ENCODE measurements at places on chromosomes 5 and 9.

DNA sequence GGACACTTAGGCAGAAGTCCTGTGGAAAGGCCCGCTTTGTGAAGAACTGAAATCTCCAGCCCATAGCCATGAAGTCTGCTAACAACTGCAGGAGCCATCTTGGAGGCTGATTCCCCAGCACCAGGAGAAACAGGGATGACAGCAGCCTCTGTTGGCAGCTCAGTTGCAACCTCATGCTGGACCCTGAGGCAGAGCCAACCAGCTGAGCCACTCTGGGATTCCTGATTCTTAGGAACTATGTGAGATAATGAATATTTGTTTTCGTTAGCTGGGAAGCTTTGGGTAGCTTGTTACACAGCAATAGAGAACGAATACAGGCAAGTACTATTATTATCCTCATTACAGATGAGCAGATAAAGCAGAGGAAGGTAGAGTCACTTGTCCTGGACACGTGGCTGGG, 210.5 kb upstream of the ANKH start:
- no peak for DNase-seq
- H3K27ac ChIP-seq = no peak overlapping the region
- H3K4me1 ChIP-seq = no peaks in the 10 kb centered on the region
- H3K27me3 ChIP-seq = peaks cover 2% of the 10 kb centered on the region

DNA sequence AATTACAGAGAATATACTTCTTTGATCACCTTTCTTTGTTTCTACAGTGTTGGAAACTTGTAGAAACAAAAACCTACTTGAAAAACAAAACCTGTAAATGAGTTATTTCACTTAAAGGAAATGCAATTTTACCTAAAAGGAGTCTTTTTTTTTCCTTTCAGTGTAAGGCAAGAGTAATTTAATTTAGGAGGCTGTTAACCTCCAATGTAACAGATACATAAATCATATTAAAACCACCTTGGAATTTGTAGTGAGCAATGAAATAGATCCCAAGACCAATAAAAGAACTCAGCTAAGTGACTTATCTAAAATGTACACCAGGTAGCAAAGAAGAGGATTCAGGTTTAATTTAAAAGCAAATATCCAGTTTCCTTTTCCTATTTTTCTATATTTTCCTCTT, 524.8 kb downstream of the CSNK1G3 start:
- no peak overlapping the region for H3K27ac ChIP-seq
- no peak overlapping the region for H3K4me3 ChIP-seq
- no peak for DNase-seq
- peaks cover 4% of the 10 kb centered on the region for H3K36me3 ChIP-seq

DNA sequence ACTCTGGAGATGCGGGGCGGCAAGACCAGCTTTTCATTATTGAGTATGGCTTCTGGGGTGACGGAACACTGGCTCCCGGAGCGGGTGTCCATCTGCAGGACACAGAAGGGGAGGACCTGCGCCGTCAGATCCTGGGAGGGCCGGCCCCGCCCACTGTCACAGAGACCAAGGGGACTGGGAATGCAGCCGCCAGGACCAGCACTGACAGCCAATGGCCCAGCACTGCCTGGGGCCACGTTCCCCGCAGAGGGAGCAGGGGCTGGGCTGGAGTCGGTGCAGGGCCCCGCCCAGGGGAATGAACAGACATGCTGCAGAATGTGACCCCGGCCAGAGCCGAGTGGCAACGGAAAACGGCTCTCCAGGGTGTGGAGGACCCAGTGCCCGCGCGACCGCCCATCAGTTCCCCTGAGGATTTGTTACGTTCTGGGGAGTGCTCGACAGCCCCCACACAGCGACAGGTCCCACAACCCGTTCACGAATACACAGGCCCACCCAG, at the start of gene ZDHHC11:
Gene ZDHHC11, minus strand, starts transcription at position 476 of the 496 bp plus-strand sequence. Its CDS starts 384 bp downstream, at position 92.
- peak within 1 kb of the TSS; percentile 23 for H3K4me3 ChIP-seq
- H3K36me3 ChIP-seq = no peaks in the 10 kb centered on the region
- H3K27ac ChIP-seq = peak within 1 kb of the TSS; percentile 87
- H3K27me3 ChIP-seq = peaks cover 20% of the 10 kb centered on the region
- DNase-seq = peak; percentile 44

- no peak overlapping the region for H3K4me3 ChIP-seq
- H3K27me3 ChIP-seq = no peaks in the 10 kb centered on the region
- H3K36me3 ChIP-seq = no peaks in the 10 kb centered on the region
- peak overlapping the region; percentile 73 for H3K27ac ChIP-seq
- peaks cover 31% of the 10 kb centered on the region for H3K4me1 ChIP-seq
- DNase-seq = no peak
Observed at GRCh38 chr5:149822301-149822700, 92.2 kb downstream of the PPARGC1B start.

- peak; percentile 57 for DNase-seq
- no peak overlapping the region for H3K27ac ChIP-seq
- no peaks in the 10 kb centered on the region for H3K36me3 ChIP-seq
- H3K4me1 ChIP-seq = peaks cover 10% of the 10 kb centered on the region
Observed at GRCh38 chr5:159965031-159965837, 43.7 kb upstream of the TTC1 start.

DNA sequence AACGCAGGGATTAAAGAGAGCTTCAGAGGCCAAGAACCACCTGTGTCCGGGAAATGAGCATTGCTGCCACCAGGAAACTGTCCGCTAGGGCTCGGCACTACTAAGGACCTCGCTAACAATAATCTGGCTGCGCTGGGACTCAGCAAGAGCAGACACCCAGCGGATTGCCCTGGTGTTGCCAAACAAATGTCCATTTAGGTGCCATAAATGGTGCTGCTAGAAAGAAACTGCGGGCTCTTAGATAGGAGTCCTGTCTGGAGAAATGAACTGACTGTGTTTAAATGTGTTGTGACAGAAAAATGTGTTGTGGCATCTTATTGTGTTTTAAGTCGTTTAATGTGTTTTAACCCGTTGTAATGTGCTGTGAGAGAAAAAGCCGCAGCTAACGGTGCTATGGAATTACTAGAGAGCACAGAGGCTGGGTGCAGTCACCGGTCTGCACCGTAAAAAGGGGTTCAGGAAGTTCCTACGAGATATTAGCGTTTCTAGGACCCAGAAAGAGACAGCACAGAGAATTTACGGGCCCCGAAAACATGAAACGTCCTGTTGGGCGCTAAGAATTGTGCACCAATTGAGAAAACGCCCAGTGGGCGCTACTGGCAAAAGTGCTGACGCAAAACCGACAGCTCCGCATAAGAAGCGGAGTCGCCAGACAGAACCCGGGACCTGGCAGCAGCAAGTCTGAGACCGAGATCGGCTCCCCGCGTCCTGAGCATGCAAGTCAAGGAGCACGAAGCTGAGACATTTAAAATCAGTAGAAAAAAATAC, 90.6 kb downstream of the ANXA2R start:
- no peaks in the 10 kb centered on the region for H3K36me3 ChIP-seq
- H3K27me3 ChIP-seq = no peaks in the 10 kb centered on the region
- H3K4me1 ChIP-seq = no peaks in the 10 kb centered on the region
- no peak overlapping the region for H3K27ac ChIP-seq
- no peak for DNase-seq

DNA sequence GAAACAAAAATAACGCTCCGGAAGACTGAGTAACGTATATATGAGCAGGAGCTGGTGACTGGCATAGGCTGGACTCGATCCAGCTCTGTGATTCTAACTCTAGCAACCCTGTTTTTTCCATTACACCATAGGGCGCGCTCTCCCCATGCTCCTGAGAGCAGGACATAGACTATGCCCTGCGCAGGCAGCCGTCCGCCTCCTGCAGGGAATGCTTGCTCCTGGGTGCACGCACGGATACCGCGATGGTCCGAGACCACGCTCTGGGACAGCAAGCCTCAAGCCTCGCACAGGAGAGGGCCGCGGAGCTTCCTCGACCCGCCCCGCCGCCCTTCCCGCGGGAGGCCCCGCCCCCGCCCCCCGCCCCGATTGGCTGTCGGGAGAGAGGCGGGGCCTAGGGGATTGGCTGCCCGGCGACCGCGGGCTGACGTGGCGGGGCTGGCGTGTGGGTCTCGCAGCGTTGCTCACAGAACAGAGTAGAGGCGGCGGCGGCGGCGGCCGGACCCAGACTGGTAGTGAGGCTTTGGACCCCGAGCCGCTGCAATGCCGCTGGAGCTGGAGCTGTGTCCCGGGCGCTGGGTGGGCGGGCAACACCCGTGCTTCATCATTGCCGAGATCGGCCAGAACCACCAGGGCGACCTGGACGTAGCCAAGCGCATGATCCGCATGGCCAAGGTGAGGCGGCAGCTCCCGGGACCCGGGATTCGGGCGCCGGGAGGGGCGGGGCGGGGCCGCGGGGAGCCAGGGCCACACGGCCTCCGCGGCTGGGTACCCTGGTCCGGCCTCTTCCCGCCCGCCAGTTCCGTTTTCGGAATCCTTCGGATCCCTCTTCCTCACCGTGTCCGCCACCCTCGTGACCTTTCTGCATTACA, at the start of gene NANS:
Gene NANS, plus strand, starts transcription at position 464 of the 869 bp plus-strand sequence. Its CDS starts 77 bp downstream, at position 541.
- peaks cover 17% of the 10 kb centered on the region for H3K27me3 ChIP-seq
- DNase-seq = peak; percentile 82
- H3K4me3 ChIP-seq = peak within 1 kb of the TSS; percentile 96
- peaks cover 3% of the 10 kb centered on the region for H3K36me3 ChIP-seq
- H3K4me1 ChIP-seq = peaks cover 15% of the 10 kb centered on the region

DNA sequence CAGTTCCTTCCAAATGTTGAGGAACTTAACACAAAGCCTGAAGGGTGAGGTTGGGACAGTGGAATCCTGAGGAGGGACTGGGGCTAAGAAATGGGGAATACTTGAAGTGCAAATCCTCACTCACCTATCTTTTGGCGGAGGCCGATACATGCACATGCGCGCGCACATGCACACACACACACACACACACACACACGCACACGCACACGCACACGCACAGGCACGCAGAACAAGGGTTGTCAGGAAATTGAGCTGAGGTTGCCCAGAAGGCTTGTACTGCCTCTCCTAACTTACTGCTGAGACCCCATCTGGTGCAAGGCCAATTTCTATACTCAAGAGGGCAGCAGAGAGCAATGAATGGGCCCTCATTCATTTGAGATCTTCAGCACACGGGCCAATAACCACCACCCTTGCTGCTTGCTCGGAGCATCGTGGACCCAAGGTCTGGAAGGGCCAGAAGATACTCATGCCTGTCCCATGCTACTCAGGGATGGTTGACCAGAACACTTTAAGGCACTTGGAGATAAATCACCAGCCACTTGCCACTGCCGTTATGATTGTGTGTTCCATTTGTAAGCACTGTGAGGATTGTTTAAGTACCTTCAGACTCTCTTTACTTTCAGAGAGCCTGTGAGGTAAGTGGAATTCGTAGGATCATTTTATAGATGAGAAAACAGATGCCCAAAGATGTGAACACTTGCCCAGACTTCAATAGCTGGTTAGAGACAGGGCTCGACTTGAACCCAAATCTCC, 21.5 kb downstream of the BTF3 start:
- peak; percentile 63 for DNase-seq
- H3K27me3 ChIP-seq = no peaks in the 10 kb centered on the region
- H3K36me3 ChIP-seq = no peaks in the 10 kb centered on the region
- no peak overlapping the region for H3K4me3 ChIP-seq
- peaks cover 8% of the 10 kb centered on the region for H3K4me1 ChIP-seq
- H3K27ac ChIP-seq = no peak overlapping the region

DNA sequence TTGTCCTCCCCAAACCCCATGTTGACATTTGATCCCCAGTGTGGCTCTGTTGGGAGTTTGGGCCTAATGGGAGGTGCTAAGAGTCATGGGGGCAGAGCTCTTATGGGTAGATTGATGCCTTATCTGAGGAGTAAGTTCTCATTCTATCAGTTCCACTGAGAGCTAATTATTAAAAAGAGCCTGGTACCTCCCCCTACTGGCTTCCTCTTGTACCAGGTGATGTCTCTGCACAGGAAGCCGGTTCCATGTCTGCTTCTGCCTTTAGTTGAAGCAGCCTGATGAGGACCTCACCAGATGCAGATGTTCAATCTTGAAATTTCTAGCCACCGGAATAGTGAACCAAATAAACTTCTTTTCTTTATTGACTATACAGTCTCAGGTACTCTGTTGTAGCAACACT, 10.8 kb downstream of the GABRB2 start:
- DNase-seq = no peak
- peaks cover 43% of the 10 kb centered on the region for H3K27me3 ChIP-seq
- H3K36me3 ChIP-seq = no peaks in the 10 kb centered on the region
- H3K4me3 ChIP-seq = no peak overlapping the region
- H3K27ac ChIP-seq = no peak overlapping the region

DNA sequence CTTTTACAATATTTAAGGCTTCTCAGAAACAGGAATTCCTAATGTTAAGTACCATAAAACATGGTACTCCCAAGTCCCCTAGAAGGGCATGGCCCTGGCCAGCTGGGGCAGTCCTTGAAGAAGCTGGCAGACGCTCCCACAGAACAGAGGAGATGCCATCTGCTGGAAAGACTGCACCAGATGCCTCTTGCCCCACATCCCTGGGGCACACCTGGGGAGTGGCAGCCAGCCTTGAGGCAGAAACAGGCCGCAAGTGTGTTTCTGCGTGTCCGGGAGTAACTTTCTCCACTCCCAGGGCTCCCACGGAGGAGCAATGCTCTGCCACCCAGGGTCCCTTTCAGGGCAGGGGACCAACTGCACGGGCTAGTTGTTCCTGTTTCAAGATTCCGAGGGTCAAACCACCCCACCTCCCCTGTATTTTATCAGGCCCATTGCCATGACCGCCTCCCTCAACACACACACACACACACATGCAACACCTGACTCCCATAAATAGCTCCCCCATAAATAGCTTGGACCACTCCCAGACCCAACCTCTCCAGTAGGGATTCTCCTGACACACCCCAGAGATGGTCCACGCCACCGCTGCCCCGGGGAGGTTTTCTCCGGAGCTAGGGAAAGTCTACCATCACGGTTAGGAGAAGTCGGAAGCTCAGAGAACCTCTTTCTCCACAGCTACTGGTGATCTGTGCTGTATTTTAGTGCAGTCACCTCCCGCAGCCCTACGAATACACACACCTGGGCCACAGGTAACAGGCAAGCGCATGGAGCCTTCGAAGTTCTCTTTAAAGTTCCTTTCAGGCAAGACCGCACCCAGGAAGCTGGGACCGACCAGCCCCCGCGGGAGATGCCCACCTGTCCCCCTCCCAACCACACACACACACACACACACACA, 1.5 kb downstream of the SPOCK1 start:
- DNase-seq = no peak
- H3K27me3 ChIP-seq = peaks cover 30% of the 10 kb centered on the region
- H3K27ac ChIP-seq = no peak overlapping the region
- H3K36me3 ChIP-seq = no peaks in the 10 kb centered on the region
- H3K4me3 ChIP-seq = peak overlapping the region; percentile 80

DNA sequence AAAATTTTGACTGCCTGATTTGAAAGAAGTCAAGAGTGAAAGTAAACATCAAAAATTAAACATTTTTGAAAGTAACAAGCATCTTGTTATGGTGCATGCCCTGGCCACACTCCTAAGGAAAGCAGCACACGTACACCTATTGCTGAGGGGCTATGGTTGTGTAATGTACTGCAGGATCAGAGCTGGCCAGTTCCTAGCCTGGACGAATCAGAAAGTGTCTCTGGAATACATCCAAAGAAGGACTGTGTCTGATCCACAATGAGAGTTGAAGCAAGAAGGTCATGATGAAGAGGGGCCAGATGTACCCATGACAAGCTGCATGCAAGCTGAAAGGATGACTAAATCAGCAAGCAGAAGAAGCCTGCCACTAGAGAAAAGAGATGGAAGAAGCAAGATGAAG, 618.2 kb downstream of the TLE1 start:
- H3K4me1 ChIP-seq = peaks cover 4% of the 10 kb centered on the region
- H3K36me3 ChIP-seq = peaks cover 2% of the 10 kb centered on the region
- H3K4me3 ChIP-seq = no peak overlapping the region

Measured in neural crest cell (in vitro differentiated cells).